HTR-8/SVneo (cell line): ENCODE measurements at places on chromosomes 12 and 14.

GRCh38 chr12:124523071-124523470 is 44.3 kb downstream of the NCOR2 start:
- DNase-seq = no peak

DNA sequence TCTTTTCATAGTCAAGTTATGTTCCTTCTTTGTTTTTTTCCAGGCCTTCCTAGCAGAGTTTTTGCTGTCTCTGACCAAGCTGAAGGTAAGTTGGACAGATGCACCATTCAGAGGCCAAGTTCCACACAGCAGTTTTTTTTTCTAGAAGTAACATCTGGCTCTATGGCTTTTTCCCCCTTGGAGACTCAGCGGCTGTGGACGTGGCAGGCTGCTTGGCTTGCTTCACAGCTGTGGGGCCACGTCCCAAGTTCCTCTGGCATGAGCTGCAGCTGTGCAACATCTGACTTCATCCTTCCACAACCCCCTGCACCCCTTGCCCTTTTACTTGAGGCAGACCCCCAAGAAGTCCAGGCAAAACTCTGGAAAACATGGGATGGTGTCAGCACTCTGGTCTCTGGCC is 24.2 kb upstream of the RHOJ start:
- no peak for DNase-seq

DNA sequence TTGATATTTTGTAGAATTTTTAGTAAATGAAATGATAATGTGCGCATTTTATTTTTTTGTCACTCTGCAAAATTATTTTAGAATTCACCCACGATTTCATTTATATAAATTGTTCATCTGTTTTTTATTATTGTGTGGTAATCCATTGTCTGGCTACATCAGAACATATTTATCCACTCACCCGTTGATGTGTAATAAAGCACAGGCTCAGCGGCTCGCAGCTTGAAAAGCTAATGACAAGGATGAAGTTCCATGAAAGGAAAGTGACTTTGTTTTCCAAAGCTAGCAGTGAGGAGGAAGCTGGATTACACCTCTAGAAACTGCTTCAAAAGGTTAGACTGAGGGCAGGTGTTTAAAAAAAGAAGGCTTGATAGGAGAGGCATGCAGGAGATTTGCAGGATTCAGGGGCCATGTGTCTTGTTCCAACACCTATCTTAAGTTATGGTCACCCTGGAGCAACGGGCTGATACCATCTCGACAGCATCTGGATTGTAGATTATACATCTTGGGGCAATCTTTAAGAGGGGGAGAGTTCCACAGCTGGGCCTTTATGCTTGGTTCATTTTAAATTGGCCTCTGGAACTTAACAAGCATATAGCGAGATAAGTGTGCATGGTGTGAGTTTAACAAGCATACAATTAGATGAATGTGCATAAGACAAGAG is 194.1 kb downstream of the TMTC3 start:
- DNase-seq = no peak

DNA sequence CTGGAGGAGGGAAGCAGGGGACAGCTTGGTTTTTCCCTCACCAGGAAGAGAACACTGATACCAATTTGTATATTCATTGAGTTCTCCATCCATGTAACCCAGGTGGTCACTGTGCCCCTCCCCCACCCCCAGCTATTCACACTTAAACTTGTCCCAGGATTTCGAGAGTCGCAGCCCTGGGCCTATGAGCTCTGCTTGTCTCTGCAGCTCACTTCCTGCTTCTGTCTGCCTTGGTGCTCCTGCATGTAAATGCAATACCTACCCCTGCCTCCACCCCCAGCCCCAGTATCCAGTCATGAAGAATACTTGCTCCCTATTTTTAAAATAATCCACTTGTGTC is 452.2 kb downstream of the BCL11B start:
- DNase-seq = no peak

- DNase-seq = no peak
Observed at GRCh38 chr12:53991077-53991460, 6.1 kb downstream of the HOXC10 start.

DNA sequence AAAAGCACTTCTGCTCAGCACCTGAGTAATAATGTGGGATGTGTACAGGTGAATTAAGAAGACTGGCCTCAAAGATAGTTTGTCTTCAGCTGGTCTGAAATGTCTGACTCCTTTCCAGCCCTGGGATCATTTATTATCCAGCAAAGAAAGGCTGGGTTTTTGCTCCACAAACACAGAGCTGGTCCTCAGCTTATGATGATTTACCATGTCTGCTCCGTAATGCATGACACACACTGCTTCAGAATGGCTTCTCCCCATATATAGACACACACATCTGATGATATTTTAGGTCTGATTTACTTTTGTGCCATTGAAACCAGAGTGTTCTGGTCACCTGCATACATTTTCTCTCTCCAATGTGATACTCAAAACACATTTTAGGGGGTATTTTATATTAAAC is 225.0 kb downstream of the SLC25A21 start:
- DNase-seq = no peak

DNA sequence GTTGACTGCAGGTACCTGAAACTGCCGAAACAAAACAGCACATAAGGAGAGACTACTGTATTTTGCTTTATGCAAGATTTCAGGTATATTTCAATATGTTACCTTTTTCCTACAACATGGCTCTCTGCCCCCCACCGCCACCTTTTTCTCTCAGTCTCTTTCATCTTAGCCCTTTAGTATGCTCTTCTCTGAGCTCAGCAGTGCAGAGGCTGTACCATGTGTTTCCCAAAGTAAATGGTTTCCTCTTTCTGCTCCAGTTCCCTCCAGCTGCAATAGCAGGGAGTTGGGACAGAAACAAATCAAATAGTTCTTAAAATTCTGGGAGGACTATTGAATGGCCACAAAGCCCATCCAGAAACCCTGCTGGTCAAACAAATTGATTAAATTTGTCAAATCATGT is 4.3 kb downstream of the AMN1 start:
- DNase-seq = no peak

- DNase-seq = peak; percentile 78
Observed at GRCh38 chr14:66359500-66359899, 126.7 kb upstream of the CCDC196 start.

DNA sequence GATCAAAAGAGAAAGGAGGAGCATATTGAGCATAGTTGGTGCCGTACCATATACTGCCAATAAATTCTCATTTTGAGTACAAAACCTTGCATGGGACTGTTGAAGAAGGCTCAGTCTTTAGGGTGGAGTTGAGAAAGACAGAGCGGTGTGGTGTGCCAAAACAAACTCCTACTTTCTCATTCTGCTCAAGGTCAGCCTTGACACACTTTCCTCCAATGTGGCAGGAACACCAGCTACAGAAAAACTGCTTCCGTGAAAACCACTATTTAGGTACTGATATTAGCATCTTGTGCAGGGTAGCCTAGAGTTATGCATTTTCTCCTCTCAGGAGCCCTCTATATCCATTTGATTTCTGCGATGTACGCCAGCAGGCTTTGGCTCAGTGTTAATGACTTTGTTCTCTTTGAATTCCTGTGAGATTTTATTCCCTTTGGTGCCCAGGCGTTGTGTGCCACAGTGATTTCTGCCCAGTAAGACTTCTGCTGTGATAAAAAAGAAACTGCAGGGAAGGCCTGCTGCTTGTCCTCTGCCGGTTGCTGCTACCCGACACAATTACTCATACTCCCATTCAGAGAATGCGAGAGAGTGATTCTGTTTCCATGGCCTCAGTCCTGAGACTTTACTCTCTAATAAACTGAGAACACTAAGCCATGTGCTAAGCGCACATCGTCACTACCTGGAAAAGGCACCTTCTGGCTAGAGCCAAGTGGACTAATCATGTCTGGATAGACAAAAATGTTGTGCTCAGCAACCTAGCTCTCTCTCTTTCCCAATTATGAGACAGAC is 88.3 kb upstream of the MDM1 start:
- DNase-seq = no peak

- no peak for DNase-seq
Observed at GRCh38 chr14:71863049-71863448, 69.2 kb upstream of the RGS6 start.

DNA sequence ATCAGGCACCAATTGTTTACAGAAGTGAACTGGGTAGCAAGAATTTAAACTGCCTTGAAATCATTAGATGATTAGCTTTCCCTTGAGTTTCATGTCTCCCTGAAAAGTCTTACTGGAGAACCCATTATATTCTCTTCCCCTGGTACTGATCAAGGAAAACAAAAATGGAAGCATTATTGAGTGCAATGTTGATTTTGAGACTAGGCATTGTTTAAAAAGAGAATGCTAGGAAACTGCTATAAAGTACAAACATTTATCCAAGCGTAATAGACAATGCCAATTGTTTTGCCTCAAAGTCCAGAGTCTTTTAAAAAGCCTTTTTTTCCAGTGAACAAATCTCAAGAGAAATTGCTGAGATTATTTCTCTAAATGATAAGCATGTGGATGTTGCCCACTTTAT is 197.0 kb downstream of the CCER1 start:
- DNase-seq = no peak

GRCh38 chr14:88856786-88857366 is 32.4 kb downstream of the TTC8 start:
- DNase-seq = no peak

DNA sequence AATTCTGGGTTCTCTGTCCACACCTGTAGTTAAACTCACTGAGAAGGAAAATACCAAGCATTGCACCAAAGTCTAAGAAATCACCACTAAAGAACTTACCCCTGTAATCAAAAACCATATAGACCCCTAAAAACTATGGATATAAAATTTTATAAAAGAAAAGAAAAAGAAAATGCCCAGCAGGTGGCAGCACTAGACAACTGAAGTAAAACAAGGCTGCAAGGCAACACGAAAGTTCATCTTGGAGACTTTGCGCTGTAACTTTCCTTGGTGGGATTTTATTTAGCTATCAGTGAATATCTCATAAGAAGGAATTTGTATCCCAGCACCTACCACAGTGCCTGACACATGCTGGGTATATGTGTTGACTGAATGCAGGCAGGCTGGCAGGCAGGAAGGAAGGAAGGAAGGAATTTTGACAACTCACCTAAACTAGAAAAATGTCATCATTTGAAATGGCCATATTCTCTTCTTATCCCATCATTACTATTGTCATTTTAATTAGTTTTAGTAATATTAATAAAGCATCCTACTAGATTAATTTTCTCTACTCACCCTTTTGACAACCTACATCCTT is 68.2 kb upstream of the ETV6 start:
- peak; percentile 56 for DNase-seq

DNA sequence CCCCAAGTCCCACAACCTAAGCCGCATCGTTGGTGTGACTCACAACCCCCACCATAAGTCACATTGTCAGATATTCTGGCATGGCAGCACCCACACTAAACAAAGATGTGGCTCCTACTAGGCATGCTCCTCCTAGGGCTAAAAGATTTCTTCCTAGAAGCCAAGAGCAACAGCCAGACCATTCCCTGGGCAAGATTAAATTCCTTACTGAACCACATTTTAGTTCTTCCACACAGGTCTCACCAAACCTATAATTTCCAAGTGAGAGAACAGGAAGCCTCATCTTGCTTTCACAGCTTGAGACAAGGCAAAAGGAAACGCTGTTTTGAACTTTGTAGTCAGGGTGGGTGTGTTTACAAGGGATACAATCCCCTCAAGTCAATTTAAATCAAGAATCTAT is 632.8 kb downstream of the DIO2 start:
- no peak for DNase-seq

DNA sequence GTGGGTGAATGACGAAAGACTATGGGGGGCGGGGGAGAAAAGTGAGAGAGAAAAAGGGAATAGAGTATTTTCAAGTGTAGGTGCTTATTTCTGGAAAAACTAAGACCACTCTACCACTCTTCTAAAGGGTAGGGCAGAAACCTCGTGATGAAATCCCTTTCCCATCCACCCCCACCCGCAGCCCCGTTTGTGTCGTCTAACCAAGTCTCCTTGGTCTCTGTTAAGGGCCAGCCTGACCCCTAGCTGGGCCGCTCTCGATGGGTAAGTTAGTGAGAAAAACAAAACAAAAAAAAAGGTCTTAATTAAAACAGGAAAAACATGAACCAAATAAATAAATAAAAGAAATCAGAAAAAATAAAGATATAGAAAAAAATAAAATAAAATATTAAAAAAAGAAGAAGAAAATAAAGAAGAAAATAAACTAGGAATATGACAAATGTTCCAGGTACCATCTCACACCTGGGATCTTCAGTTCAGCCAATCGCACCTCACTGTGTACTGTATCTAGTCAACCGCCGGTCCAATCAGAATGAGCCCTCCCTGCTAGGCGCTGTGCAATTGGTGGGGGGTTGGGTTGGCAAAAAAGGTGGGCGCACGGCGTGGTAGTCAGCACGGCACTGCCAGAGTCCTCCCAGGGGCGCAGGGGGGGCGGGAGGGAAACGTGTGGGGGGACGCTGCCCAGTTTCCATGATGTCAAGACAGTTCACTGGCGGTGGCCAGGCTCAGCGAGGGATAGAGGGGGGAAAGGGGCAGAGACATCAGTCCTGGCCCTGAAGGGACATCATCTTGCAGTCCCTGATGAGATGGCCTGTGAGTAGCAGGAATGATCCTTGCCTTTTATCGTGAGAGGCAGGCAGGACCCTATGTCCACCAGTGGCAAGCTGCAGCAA is 9.8 kb upstream of the CDH24 start:
- DNase-seq = no peak

GRCh38 chr12:55659486-55660385 is 23.0 kb downstream of the OR10P1 start:
- no peak for DNase-seq

- DNase-seq = no peak
Observed at GRCh38 chr12:10740182-10740581, 17.1 kb upstream of the YBX3 start.

GRCh38 chr12:124632519-124632984 is 65.1 kb upstream of the NCOR2 start:
- no peak for DNase-seq

DNA sequence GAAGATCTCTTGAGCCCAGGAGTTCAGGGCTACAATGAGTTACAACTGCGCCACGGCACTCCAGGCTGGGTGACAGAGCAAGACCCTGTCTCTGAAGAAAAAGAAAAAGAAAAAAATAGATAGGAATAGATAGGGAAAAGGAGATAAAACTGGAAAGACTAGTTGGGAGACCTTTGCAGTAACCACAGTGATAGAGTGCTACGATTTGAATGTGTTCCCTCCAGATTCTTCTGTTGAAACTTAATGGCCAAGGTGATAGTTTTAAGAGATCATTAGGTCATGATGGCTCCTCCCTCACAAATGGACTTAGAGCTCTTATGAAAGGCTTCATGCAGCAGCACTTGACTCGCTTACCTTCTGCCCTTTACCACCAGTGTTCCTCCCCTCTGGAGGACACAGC is 13.5 kb upstream of the ATF1 start:
- DNase-seq = no peak

GRCh38 chr12:48105321-48105866 is 485 bp downstream of the SENP1 start:
- no peak for DNase-seq

GRCh38 chr12:95286713-95287112 is 69.1 kb downstream of the VEZT start:
- DNase-seq = no peak
